Ovary (tissue), 10 donors: ENCODE measurements at places on chromosomes 11 and 22. TPM values are rescaled to one million over a fixed set of nuclear protein-coding genes. Genes with fewer than 3 reads are reported as not detected.

Gene IL10RA
- 6.7 TPM for total RNA-seq

- H3K4me3 ChIP-seq: no peak overlapping the region
- peaks cover 3% of the 10 kb centered on the region for H3K4me1 ChIP-seq
- H3K36me3 ChIP-seq: no peaks in the 10 kb centered on the region
- no peak for DNase-seq
- H3K27me3 ChIP-seq: no peaks in the 10 kb centered on the region
- H3K27ac ChIP-seq: no peak overlapping the region
Measured at GRCh38 chr22:36478966-36479365, 2.5 kb downstream of the TXN2 start.

GRCh38 chr22:30697975-30698374 lies 3.3 kb downstream of the OSBP2 start:
- no peaks in the 10 kb centered on the region for H3K36me3 ChIP-seq
- no peaks in the 10 kb centered on the region for H3K27me3 ChIP-seq
- no peak overlapping the region for H3K4me3 ChIP-seq
- H3K27ac ChIP-seq: no peak overlapping the region
- DNase-seq: no peak

DNA sequence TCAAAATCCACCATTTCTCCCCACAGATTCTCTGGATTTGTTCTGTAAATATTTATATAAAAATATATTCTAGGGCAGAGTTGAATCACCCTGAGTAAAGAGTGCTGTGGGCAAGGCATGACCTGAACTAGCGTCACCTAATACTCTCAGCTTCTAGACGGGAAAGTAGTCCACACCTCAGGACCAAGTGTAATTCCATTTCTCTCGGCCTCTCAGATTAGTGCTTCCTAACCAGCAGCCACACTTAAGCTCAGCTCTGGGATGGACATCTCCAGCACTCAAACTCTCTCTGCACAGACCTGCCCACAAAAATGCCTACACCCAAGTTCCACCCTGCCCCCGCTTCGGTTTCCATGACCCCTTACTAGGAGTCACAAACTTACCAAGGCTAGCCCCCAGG lies 5.3 kb downstream of the SPTBN2 start:
- H3K4me1 ChIP-seq: peaks cover 2% of the 10 kb centered on the region
- no peak overlapping the region for H3K27ac ChIP-seq
- DNase-seq: no peak
- no peaks in the 10 kb centered on the region for H3K27me3 ChIP-seq
- H3K4me3 ChIP-seq: no peak overlapping the region

Gene PIH1D2
- 1.5 TPM for total RNA-seq

DNA sequence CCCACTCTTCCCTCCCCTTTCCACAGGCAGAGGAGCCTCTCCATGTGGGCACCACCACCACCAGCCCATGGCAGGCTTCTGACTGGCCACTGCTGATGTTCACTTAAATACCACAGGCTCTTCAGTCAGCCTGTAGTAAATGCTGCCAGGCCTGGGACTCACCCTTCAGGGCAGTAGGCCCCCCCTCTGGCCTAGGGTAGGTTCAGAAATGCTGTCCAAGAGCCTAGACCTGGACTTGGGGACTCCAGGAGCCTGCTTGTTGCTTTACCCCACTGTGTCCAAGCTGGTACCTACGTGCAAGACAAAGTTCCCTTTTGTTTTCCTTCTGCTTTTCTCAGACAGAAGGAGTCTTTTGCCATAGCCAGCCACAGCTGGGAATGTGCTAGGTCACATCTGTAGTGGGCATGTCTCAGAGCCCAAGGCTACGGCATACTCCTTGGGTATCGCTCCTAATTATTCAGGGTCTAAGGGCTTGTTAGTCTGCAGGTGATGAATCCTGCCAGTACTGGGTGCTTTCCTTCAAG lies 38.6 kb downstream of the TMEM135 start:
- no peaks in the 10 kb centered on the region for H3K4me1 ChIP-seq
- no peaks in the 10 kb centered on the region for H3K36me3 ChIP-seq
- no peaks in the 10 kb centered on the region for H3K27me3 ChIP-seq
- H3K27ac ChIP-seq: no peak overlapping the region

GRCh38 chr11:78573681-78574080 lies 983 bp downstream of the NARS2 start:
- H3K27ac ChIP-seq: no peak overlapping the region
- H3K4me1 ChIP-seq: peaks cover 6% of the 10 kb centered on the region
- H3K4me3 ChIP-seq: peak overlapping the region; percentile 51
- DNase-seq: no peak
- no peaks in the 10 kb centered on the region for H3K36me3 ChIP-seq

Gene PSMC3
- total RNA-seq: 69.2 TPM

DNA sequence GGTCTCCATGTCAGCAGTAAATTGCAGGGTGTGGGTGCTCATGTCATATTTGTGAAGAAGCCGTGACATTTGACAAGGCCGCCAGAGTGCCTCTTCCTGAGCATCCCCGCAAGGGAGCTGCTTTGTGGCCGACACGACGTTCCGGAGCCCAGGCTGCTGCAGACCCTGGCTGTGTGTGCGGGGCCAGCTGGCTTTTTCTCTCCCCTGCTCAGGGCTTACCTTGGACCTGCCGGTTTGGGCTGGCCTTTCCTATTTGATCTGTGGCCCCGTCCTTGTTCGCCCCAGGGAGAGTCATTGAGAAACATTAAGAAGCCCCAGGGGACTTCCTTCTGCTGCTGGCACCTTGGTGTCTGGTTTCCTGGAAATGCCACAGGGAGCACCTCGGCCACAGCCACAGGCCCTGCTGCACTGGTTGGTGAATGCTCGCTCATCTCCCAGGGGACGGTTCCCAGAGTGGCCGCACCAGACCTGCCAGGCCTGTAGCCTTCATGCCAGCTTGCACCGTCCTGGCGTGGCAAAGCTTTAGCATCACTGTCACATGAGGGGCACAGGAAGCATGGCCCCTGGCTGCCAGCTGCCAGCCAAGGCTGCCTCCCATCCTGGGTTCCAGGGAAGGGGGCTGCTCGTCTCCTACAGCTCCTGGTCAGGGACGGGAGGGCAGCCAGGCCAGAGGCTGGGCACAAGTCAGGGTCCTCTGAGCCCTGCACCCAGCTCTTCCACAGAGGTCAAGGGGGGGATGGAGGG lies 5.4 kb downstream of the GRK2 start:
- H3K4me1 ChIP-seq: peaks cover 52% of the 10 kb centered on the region
- H3K36me3 ChIP-seq: no peaks in the 10 kb centered on the region
- DNase-seq: peak; percentile 16
- H3K27me3 ChIP-seq: no peaks in the 10 kb centered on the region
- H3K4me3 ChIP-seq: no peak overlapping the region

GRCh38 chr11:7579361-7579791 lies 65.6 kb downstream of the PPFIBP2 start:
- no peaks in the 10 kb centered on the region for H3K36me3 ChIP-seq
- no peak overlapping the region for H3K4me3 ChIP-seq
- H3K27ac ChIP-seq: peak overlapping the region; percentile 86
- H3K27me3 ChIP-seq: no peaks in the 10 kb centered on the region
- DNase-seq: peak; percentile 28

DNA sequence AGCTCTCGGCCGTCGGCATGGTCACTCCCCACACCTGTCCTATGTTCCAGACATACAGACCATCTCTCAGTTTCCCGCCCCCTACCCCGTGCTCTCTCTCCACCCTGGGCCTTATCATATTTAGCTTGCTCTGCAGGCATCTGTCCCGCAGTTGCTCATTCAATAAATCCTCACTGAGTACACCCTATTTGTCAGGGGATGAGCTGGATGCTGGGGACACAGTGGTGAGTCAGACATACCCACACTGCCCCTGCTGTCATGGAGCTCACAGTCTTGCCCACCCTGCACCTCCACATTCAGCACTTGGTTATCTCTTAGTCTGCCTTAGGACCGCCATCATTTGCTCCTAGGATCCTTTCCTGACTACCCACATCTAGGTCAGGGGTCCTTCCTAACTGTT lies 313.8 kb downstream of the LARGE1 start:
- no peak overlapping the region for H3K27ac ChIP-seq
- H3K27me3 ChIP-seq: no peaks in the 10 kb centered on the region
- no peaks in the 10 kb centered on the region for H3K4me1 ChIP-seq
- no peak overlapping the region for H3K4me3 ChIP-seq

- peaks cover 20% of the 10 kb centered on the region for H3K4me1 ChIP-seq
- no peak overlapping the region for H3K4me3 ChIP-seq
- peak overlapping the region; percentile 93 for H3K27ac ChIP-seq
Measured at GRCh38 chr22:23503736-23504440, 76.2 kb downstream of the IGLL1 start.

- H3K27ac ChIP-seq: no peak overlapping the region
- H3K36me3 ChIP-seq: no peaks in the 10 kb centered on the region
- H3K4me3 ChIP-seq: no peak overlapping the region
Measured at GRCh38 chr11:103322821-103323220, 213.6 kb downstream of the DYNC2H1 start.

DNA sequence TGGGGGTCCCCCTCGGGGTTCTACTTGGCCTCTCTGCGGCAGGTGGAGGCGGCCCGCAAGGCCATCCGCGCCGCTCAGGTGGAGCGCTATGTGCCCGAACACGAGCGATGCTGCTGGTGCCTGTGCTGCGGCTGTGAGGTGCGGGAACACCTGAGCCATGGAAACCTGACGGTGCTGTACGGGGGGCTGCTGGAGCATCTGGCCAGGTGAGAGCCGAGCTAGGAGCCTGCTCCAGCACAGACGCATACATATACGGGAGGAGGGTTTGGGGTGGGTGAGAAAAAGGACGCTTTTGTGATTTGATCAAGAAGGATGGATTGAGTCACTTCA lies 415 bp downstream of the CENATAC start:
- peaks cover 7% of the 10 kb centered on the region for H3K4me1 ChIP-seq
- peak overlapping the region; percentile 80 for H3K4me3 ChIP-seq
- H3K27me3 ChIP-seq: no peaks in the 10 kb centered on the region
- H3K36me3 ChIP-seq: no peaks in the 10 kb centered on the region

DNA sequence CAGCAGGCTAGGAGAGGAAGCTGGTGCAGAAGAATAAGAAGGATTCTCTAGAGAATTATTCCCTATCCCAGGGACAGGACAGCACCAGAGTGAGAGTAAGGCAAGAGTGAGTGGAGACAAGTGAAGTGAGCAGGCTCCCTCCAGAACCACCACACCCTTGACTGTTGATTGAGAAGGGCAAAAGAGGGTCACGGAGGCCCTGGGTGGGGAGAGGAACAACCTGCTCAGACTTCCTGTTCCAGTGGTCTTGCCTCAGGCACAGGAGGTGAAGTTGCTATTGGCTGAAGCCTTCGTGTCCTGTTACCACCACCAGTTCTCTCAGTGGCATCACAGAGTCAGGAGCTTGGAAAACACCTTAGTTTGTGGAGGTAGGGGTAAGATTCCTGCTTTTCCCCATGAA lies 51.7 kb upstream of the CCDC89 start:
- no peaks in the 10 kb centered on the region for H3K36me3 ChIP-seq
- H3K27me3 ChIP-seq: no peaks in the 10 kb centered on the region

GRCh38 chr11:104319396-104319795 lies 155.4 kb upstream of the PDGFD start:
- H3K4me1 ChIP-seq: no peaks in the 10 kb centered on the region
- H3K27me3 ChIP-seq: no peaks in the 10 kb centered on the region
- no peak overlapping the region for H3K27ac ChIP-seq
- DNase-seq: no peak
- no peaks in the 10 kb centered on the region for H3K36me3 ChIP-seq

Gene TECTA
- 1.3 TPM for total RNA-seq

Gene ARRB1
- total RNA-seq: 18.2 TPM
